ENCODE measurements at places on chromosomes 2 and 18. TPM values are rescaled to one million over a fixed set of nuclear protein-coding genes. Genes with fewer than 3 reads are reported as not detected.

WNT10A gene
- not detected for total RNA-seq

SOX11 gene
- total RNA-seq, result 2.1 TPM

TMSB10 gene
- 7,384 TPM for total RNA-seq

NAT8 gene
- not detected for total RNA-seq

ERFE gene
- total RNA-seq, result 11.2 TPM

TMEM182 gene
- total RNA-seq, result 0.82 TPM

CYBRD1 gene
- total RNA-seq, result 309 TPM
